ENCODE measurements at places on chromosomes 12 and 14. TPM values are rescaled to one million over a fixed set of nuclear protein-coding genes. Genes with fewer than 3 reads are reported as not detected.

DNA sequence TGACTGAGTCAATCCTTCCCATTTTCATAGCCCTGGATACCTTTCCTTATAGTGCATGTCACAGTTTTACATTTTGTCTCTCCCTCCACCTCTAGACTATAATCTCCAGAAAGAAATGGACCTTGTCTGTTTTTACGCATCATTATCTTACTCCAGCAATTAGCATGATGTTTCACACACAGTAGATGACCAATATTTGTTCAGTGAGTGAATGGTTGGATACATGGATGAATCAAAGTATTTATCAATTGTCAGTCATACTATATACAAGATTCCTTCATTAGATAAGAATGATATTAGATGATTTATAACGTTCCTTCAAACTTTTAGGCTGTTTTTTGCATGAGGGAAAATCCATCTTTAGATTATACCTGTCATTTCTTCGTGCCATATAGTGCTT is 61.1 kb downstream of the PTHLH start:
- no peak for DNase-seq
- no peaks in the 10 kb centered on the region for H3K27me3 ChIP-seq
- H3K4me1 ChIP-seq = no peaks in the 10 kb centered on the region
- H3K4me3 ChIP-seq = no peak overlapping the region

The CIDEB gene
- 31.5 TPM for total RNA-seq

GRCh38 chr14:47150267-47150666 is 498.7 kb upstream of the RPL10L start:
- no peaks in the 10 kb centered on the region for H3K27me3 ChIP-seq
- H3K4me3 ChIP-seq = no peak overlapping the region
- H3K4me1 ChIP-seq = no peaks in the 10 kb centered on the region
- no peak for DNase-seq
- no peak overlapping the region for H3K27ac ChIP-seq
- H3K36me3 ChIP-seq = no peaks in the 10 kb centered on the region

The ZNF140 gene
- 14.5 TPM for total RNA-seq

GRCh38 chr14:38158468-38158867 is 49.2 kb upstream of the SSTR1 start:
- no peaks in the 10 kb centered on the region for H3K4me1 ChIP-seq
- H3K27me3 ChIP-seq = no peaks in the 10 kb centered on the region
- no peaks in the 10 kb centered on the region for H3K36me3 ChIP-seq
